ENCODE measurements at places on chromosomes 7 and 10. TPM values are rescaled to one million over a fixed set of nuclear protein-coding genes. Genes with fewer than 3 reads are reported as not detected.

DNA sequence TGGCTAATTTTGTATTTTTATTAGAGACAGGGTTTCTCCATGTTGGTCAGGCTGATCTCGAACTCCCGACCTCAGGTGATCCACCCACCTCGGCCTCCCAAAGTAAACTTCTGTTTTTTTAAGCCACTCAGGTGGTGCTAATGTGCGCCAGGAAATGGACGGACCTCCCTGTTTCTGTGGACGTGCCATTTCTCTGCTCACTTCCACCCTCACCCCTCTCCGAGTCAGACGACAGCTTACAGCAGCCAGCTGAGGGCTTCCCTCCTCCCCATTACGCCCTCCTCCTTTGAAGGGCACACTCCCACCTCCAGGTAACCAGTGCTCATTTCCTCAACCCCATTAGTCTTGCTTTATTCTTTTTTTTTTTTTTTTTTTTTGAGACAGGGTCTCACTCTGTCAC is 41.7 kb upstream of the EZH2 start:
- no peaks in the 10 kb centered on the region for H3K36me3 ChIP-seq
- no peak overlapping the region for H3K4me3 ChIP-seq
- no peak for DNase-seq
- no peaks in the 10 kb centered on the region for H3K27me3 ChIP-seq

CYP3A4 gene
- total RNA-seq = 0.25 TPM

DNA sequence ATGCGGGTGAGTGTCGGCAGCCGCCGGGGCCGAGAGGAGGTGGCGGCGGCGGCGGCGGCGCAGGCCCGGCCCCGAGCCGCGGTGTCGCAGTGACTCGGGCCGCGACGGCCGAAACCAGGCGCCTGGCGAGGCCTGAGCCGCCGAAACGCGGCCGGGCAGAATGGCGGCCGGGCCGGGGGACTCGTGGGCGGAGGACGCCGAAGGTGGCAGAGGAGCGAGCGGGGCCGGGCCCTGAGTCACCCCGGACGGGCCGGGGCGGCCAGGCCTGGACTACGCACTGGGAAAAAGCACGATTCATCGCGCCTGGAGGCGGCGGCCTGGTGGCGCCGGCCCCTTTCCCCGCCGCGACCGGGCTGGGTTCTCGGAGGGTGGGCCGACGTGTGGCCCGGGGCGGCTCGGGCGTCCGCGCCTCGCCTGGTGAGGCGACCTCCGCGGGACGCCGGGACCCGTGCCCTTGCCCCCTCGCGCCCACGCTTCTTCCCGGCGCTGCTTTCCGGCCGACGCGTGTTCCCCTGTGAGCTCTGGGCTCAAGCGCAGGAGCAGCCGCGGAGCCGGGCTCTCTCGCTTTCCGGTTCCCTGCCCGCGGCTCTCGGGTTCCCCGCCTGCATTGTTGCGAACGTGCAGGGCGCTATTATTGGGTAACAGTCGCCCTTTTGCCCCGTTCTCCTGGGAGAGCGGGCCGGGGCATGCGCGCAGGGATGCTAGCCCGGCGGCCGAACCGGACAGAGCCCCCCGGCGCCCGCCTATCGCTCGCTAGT is 500 bp downstream of the CUL1 start:
- H3K4me1 ChIP-seq = peaks cover 42% of the 10 kb centered on the region
- no peaks in the 10 kb centered on the region for H3K27me3 ChIP-seq
- H3K4me3 ChIP-seq = peak overlapping the region; percentile 66
- H3K36me3 ChIP-seq = no peaks in the 10 kb centered on the region
- peak overlapping the region; percentile 92 for H3K27ac ChIP-seq

DNA sequence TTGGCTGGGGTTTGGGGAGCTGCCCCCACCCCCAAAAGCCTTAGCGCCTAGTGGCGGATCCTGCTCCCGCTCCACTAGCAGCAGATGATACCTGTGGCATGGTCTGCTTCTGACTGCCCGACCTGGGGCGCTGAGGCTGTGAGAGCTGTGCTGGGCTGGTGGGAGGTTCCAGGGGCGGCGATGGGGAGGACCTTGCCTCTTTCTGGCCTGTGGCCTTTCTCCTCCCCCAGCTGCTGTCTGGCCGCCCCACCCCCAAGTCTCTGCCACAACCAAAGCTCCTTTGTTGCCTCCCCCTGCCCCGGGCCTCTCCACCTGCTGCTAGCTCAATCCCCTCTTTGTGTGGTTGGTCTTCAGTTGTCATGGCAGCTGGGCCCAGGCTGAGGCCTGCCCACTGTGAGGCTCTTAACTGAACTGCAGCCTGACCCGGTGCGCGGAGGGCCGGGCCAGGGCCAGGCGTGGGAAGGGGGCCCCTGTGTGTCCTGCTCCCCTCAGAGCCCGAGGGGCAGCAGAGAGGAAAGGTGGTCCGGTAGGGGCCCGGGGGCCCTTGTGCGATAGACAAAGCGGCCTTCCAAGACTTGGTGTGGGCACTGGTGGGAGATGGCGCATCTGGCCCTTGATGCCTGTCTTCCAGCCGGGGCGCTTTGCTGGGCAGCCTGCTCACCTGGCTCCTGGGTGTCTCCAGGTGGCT is 4.7 kb downstream of the ZNF775 start:
- peaks cover 6% of the 10 kb centered on the region for H3K4me1 ChIP-seq
- no peak for DNase-seq
- no peak overlapping the region for H3K4me3 ChIP-seq
- no peaks in the 10 kb centered on the region for H3K27me3 ChIP-seq
- no peaks in the 10 kb centered on the region for H3K36me3 ChIP-seq

Measured in HCT116 (cell line).